ENCODE measurements at places on chromosomes 16 and 17. TPM values are rescaled to one million over a fixed set of nuclear protein-coding genes. Genes with fewer than 3 reads are reported as not detected.

The UBE2G1 gene
- 25.7 TPM for total RNA-seq

The EZH1 gene
- 21.3 TPM for total RNA-seq

The SUPT6H gene
- total RNA-seq = 16.8 TPM

The KRTAP4-5 gene
- total RNA-seq = not detected

The TBC1D3G gene
- not detected for total RNA-seq

The CRISPLD2 gene
- 0.84 TPM for total RNA-seq

The MAPK8IP3 gene
- total RNA-seq = 24.5 TPM

The CTCF gene
- 34.5 TPM for total RNA-seq

The RNF112 gene
- total RNA-seq = 1.5 TPM

The CES5A gene
- not detected for total RNA-seq

The TEX14 gene
- total RNA-seq = not detected

The CCDC102A gene
- 22.2 TPM for total RNA-seq

The COX6A2 gene
- total RNA-seq = not detected
